ENCODE measurements at places on chromosomes 2 and 18. TPM values are rescaled to one million over a fixed set of nuclear protein-coding genes. Genes with fewer than 3 reads are reported as not detected.

DNA sequence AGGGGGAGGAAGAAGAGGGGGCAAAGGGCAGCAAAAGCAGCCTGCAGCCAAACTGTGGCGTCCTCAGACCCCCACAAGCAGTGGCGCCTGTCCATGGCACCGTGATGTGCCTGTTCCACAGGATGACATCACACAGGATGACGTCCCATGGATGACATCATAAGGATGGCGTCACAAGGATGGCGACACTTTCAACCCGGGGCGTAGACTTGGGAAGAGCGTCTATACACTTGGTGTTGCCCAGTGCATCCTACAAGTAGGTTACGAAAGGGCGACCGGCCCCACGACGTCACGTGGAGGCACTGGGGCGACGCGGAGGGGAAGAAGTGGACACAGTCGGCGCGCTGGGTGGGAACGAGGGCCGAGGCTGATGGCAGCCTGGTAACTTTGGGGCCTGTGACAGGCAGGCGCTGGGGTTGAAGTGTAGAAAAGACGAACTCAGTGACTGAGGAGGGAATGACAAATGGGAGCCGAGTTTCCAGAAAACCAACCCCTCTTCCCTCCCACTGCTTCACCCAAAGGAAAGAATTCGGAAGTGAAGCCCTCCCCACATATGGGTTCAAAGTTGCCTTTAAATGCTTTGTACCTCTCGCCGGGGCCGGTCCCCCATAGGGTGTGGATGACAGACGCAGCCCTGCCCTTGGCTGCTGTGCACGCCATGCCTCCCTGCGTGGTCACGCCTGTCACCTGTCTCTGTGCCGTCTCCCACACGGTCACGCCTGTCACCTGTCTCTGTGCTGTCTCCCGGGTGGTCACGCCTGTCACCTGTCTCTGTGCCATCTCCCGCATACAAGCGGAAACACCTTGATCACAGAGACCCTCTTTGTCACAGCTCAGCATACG lies 13.4 kb upstream of the KCNG2 start:
- no peak for DNase-seq

DNA sequence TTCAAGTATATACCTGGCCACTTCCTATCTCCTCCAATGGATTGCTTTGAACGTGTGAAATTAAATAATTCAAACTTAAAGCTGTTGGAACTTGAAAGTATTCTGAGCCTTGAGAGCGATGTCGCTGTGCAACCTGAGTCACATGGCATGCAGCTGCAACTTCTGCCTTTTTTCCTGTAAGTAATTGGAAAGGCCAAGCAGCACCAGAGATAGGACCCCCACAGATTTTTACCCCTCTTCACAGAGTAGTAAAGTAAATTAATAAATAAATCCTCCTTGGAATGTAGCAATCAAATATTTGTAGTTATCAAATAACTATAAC lies 3.2 kb upstream of the RNF149 start:
- no peak for DNase-seq

GRCh38 chr18:14969500-14969899 lies 221.5 kb downstream of the ANKRD30B start:
- DNase-seq: no peak

DNA sequence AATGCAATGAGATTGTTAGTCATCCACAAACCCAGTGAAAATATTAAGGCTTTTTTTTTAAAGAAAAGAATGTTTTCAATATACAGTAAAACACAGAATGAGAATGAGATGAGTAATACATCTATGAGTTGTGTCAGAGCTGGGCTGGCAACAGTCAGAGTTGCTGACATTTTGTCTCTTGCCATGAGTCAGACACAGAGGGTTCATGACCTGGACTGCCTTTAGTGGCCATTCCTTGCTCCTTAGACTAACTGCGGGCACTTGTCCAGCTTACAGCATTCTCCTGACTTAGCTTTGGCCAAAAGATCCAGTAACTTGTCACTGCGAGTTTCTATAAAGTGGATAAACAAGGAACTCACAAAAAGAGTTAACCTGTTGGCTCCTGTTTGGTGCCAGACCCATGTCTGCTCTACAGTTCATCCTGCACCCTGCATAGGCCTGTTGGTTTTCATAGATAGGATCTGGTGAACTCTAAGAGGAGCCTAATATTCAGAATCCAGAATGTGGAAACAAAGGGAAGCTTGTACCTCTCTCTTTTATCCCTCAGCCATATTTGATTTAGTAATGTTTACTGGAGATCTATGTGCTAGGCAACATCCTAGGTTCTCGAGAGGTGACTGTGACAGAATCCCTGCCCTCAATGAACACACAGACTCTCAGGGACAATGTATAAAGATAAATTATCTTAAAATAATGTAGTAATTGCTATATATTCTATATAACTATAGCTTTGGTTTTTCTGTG lies 391.5 kb upstream of the VWC2L start:
- no peak for DNase-seq

GRCh38 chr2:224009605-224010315 lies 29.3 kb downstream of the SERPINE2 start:
- DNase-seq: no peak

DNA sequence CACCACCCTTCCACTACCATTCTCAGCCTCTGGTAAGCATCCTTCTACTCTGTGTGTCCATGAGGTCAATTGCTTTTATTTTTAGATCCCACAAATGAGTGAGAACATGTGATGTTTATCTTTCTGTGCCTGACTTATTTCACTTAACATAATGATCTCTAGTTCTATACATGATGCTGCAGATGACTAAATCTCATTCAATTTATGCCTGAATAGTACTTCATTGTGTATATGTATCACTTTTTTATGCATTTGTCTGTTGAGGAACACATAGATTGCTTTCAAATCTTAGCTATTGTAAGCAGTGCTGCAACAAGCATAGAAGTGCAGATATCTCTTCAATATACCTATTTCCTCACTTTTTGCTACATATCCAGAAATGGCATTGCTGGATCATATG lies 733.3 kb downstream of the SUCLG1 start:
- no peak for DNase-seq

GRCh38 chr2:177575358-177575757 lies 182.8 kb downstream of the AGPS start:
- DNase-seq: no peak

DNA sequence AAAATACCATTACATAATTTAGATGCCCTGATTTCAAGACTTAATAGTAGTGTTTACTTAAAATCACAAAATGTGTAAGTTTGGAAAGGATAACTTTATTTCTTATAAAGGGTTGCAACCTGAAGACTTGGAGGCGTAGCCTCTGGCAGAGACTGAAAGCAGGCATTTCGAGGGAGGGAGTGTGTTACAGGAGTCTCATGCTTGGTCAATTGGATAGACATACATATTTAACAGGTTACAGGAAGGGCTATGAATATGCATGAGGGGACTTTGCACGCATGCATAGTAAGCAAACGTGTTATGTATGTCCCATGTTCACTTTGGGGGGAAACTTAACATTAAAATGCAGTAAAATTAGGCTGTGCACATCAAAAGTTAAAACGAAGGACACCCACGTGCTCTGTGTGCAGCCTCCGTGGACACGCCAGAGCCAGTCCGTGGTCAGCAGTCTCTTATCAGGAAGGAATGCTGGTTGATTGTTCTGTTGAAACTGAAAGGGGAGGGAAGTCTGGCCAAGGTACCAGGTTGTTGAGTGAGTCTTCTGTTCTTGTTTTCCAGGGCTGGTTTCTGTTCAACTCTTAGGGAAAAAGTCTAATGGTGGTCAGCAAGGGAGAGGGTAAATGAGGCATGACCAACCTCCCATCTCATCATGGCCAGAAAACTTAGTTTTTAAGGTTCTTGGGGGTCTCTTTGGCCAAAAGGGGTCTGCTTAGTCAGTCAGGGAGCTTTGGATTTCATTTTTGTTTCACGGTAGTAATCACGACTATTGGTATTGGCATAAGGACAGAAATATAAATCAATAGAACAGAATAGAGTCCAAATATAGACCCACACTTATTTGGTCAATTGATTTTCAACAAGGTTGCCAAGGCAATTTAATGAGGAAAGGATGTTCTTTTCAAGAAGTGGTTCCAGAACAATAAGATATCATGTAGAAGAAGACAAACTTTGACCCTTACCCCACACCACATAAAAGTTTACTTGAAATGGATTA lies 121.9 kb downstream of the MCFD2 start:
- no peak for DNase-seq

GRCh38 chr2:38125842-38126241 lies 49.9 kb upstream of the CYP1B1 start:
- DNase-seq: no peak

CELF4 gene
- 0.34 TPM for polyA plus RNA-seq

MAP3K20 gene
- 15.4 TPM for polyA plus RNA-seq

GAL3ST2 gene
- polyA plus RNA-seq: not detected

OTOS gene
- polyA plus RNA-seq: not detected

KCNJ3 gene
- not detected for polyA plus RNA-seq

SP140 gene
- polyA plus RNA-seq: 88.7 TPM

CAPN14 gene
- polyA plus RNA-seq: 0.30 TPM
